AG09319 (cell line): ENCODE measurements at places on chromosomes 7 and 10.
A peak's percentile ranks its signal among the peaks of the same experiment; 100 is the strongest.

- DNase-seq: no peak
Measured at GRCh38 chr7:2090526-2091520, 141.9 kb downstream of the MAD1L1 start.

DNA sequence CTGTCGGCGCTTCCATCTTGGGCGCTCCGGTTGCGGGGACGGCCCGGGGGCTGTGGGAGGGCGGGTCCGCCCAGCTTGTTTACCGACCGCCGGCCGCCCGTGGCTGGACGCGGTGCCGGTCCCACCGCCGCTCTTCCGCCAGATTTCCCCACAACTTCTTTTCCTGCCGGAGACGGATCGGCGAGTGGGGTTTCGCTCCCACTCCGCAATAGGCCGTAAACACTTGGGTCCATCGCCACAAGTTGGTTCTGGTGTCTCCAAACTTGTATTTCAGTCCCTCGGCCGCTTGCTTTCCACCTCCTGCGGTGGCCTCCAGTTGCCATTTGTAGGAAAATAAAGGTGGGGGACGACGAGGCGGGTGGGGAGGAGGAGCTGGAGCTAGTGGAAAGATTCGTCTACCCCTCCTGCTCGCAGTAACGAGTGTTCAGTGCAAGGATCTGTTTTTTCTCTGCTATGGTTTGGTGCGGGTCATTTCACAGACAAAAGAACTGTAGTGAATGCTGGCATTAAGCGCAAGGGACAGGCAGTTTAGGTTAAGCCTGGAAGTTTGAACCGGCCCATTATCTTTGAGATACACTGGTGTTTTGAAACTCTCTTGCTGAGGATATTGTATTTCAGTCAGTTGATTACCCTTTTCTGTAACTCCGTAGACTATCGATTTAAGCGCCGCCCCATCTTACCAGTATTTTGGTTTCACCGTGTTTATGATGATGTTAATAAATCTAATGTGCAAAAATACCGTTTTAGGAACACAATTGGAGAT is 24.3 kb upstream of the ZRANB1 start:
- DNase-seq: no peak

- DNase-seq: no peak
Measured at GRCh38 chr10:77328272-77328816, 309.3 kb downstream of the KCNMA1 start.

GRCh38 chr10:49526619-49527018 is 12.3 kb downstream of the ERCC6 start:
- peak; percentile 40 for DNase-seq

GRCh38 chr7:111101856-111102646 is 11.1 kb downstream of the LRRN3 start:
- no peak for DNase-seq

DNA sequence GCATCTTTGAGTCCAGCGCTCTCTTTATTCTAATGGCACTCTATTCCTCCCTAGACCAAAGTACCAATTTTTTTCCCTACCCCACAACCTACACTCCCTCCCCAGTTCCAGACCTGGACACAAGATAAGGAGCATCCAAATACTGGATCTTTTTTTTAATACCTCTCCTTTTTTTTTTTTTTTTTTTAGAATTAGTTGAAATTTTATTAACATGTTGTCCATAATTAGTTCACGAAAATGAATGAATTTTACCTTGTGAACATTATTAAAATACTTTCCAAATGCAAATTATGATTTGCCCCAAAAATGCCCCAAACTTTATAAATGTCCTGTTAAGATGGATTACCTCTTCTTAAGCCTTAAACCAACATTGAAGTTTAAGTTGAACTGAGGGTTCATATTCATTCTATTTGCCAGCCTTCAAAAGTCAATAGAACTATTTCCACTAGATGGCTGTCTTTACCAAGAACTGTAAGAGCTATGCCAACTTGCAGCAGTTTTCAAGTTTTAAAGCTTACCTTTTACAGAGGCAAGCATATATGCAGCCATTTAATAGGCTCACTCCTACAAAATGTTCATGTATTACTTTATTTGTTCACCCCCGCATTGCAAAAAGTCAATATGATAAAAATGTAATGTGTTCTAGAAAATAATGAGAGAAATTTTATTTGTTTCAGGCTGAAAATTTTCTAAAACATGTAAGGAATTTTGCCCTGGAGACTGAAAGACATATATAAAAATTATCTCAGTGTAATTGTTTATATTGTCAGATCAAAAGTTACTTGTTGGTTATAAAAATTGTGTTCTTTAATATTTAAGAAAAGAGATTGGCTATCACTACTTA is 39.7 kb upstream of the TNKS2 start:
- peak; percentile 22 for DNase-seq

DNA sequence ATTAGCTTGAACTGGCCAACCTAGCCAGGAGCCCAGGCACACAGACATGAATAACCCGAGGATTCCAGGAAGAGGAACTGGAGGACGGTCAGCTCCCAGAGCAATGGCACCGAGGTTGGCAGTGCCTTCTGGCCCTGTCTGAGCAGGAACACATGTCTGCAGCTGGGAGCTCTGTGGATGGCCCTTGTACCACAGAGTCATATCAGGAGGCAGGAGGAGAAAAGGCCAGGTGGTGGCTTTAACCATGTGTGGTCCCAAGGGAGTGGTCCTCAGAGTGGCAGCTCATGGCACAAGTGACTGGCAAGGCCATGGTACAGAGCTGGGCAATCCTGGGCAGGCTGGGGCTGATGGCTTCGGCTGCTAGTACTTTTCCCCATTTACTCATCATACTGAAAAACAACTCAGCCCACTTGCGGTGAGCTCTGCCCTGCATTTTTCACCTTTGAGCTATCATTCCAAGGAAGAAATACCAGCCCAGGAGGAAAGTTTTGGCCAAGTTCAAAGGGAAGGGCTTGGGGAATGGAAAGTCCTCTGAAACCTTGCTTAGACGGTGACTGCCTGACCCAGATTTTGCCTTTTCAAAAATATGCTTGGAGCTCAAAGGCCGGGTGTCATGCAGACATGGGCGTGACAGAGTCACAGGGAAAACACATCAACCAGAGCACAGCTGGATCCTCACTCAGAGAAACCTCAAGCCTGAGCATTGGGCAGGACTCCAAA is 25.7 kb upstream of the LOXL4 start:
- DNase-seq: no peak

- DNase-seq: no peak
Measured at GRCh38 chr10:94213980-94214379, 148.8 kb downstream of the NOC3L start.

GRCh38 chr7:66736892-66737291 is 3.6 kb upstream of the RABGEF1 start:
- DNase-seq: no peak

DNA sequence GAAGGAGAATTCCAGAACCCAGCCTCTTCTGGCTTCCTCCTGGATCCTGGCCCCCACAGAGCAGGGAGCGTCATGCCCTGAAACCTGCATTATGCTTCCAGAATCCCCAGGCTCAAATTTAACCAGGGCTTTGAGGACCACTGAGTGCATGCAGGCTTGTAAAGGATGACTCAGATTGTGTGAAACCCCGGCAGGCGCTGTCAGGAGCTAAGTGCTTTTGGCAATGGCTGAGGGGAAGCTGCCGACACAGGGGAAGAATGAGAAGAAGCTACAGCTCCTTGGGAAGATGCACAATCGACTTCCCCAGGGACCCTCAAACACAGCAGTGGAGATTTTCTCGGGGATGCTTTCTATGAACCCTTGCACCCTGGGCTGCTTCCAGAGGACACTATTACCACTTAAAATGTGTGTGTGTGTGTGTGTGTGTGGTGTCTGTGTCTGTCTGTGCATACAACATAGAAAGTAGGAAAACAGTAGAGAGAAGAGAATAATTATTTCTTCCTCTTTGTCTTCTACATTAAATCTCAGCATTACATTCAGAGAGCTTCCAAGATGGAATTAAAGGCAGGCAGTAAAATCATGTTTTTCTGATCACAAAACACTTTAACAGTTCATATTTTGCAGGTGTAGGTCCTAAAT is 183.5 kb upstream of the INHBA start:
- peak; percentile 44 for DNase-seq

DNA sequence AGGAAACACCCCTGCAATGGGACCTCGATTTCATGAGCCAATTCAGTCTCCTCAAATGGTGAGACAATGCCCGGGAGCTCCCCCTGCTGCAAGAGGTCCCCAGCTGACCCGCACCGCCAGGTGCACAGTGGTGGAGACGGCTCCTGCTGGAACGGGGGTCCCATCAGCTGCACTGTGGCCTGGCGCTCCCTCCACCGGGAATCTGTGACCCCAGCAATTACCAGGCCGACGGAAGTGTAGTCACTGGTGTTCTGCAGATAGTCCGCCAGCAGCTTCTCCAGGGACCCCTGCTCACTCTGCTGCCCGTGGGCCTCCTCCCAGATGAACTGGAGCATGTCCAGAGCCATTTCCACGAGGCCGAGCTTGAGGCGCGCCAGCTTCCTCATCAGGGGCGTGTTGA is 64.9 kb upstream of the NKX6-2 start:
- DNase-seq: no peak

- no peak for DNase-seq
Measured at GRCh38 chr7:33982425-33982786, 77.1 kb downstream of the BMPER start.

DNA sequence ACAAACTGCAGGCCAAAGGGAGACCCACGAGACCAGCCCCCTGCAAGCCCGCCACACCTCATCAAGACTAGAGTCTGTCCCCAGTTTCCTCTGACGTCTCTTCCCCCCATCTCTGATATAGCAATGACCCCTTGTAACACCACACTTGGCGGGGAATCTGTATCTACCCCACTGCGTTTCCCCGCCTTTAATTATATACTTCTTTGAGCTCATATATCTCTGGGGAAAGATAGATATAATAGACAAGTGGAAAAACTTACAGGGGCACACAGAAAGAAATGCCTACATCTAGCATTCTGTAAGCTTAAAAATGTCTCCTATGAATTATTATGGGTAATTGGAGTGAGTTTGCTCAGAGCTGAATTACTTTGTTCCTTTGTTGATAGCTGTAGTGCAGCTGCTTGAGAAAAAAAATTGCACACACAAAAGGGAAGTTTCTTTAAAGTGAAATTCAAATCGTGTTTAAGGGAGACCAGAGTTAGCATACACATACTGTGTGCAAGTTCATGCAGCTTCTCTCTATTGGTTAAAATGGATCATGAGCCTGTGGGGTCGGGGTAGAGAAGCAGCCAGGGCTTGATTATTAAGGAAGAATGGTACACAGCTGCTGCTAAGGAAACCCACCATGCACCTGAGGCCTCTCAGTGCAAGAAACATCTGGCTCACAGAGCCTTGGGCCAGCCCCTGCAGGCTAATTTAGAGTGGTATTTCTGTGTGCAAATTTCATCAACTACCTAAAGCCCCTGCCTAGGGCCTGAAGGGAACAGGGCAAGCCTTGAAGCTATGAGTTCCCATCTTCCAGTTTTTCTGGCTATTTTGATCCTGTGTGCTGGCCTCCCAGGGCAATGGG is 32.5 kb downstream of the CDCA7L start:
- no peak for DNase-seq

GRCh38 chr7:159125104-159125954 is 19.3 kb downstream of the VIPR2 start:
- no peak for DNase-seq

DNA sequence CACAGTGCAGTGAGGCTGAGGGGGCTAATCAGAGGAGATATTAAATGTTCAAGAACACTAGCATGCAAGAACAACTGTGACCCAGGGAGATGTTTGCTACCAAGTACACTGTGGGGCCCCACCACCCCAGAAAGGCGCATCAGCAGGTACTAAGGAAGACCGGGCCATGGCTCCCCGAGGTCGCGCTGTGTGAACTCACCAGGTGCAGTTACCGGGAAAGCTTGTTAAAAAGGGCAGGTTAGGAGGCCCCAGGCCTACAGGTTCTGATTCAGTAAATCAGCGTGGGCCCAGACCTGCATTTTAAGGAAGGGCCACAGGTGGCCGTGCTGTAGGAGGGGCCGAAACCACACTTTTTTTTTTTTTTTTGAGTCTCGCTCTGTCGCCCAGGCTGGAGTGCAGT is 54.6 kb downstream of the TMEM209 start:
- no peak for DNase-seq

DNA sequence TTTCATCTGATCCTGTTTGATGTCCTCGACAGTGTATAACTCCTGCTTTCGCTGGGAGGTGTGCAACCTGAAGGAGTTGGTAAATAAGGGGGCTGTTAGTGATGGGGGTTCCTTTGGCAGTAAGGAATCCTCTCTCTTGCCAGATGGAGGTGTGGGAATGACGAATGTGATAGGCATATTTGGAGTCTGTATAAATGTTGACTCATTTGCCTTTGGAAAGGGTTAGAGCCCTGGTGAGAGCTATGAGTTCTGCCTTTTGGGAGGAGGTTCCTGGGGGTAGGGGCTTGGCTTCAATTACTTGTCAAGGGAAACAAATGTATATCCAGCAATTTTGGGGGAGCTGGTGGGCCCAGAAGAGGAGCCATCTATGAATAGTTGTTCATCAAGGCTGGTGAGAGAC is 11.4 kb upstream of the CHST3 start:
- DNase-seq: no peak
